Activated T-cell treated with anti-CD3 and anti-CD28 coated beads for 24 hours (primary cell): ENCODE measurements at places on chromosomes 6 and 20.

DNA sequence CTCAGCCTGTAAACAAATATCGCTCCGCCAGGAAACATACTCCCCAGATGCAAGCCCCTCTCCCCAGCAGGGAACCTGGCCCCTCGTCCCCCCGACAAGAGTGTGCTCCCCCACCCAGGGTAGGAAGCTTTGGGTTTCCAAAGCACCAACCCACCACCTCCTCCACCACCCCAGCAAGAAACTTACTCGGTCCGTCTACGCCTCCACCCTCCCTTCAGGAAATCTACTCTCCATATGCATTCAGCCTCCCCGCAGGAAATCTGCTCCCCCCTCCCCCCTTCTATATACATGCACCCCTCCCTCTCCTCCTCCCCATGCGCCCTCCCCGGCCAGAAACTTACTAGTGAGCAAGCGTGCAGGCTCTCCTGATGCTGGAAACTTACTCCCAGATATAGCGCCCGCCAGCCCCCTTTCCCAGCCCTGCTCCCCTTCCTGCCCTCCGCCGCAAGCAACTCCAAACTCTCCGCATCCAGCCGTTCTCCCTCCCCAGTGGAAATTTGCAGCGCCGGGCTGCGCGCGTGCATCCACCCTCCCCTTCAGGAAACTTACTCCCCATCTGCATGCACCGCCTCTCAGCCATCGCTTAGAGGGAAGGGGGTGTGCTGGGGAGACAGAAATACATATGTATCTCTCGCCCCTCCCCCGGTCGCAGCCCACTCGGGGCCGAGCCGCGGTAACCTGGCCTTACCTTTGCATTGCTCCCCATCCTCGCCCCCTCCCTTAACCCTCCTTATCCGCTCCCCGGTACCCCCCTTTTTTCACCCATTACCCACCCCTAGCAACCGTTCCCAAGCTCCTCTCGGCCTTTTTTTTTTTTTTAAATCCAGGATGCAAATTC is at the start of gene TRERF1:
TSS of gene TRERF1 (minus strand) at position 594 of the 838 bp plus-strand sequence. CDS start 182,336 bp downstream, outside the sequence.
- peak; percentile 35 for DNase-seq

DNA sequence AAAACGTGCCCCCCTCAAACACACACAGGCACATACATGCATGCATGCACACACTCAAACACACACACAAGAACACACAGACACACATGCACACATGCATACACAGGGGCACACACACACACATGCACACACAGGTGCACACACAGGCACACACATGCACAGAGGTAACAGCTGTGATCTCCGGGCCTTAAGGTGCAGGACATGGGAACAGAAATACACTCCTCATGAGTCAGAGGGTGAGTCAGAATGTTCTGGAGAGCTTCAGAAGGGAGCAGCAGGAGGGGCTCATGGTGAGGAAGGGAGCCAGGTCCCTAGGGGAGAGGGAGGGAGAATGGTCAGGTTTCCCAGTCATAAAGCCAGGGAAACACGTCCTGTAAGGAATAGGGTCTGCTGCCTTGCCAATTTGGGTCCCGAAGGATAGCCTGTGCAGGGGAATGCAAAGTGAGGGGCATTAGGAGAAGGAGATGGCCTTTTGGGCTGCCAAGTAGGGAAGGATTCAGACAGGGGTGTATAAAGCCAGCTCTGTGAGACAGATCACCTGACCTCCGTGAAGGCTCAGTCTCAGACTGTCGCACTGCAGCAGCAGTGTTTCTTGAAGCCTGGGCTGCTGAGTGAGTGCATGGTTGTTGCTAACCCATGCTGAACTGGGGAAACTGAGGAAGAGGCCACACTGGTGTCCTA is 123.9 kb downstream of the MAFB start:
- DNase-seq = no peak

- DNase-seq = no peak
Observed at GRCh38 chr20:8367689-8368088, 235.6 kb downstream of the PLCB1 start.

DNA sequence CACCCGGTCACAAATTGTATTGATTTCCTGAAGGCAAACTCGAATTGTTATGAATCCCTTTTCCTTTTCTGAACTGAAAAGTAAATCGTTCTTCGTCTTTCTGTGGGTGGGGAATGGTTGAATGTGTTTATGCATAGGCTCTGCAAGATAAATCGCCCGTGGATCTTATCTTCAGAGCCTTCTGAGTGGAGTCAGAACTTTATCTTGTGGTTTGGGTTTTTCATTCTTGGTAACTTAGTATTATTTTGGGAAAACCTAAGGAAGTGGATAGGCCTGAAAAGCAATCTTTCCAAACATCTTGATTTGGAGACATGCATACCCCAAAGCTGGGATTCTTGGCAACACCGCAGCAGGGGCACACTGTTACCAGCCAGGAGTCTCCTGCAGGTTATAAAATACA is 122.4 kb downstream of the MAP3K7 start:
- no peak for DNase-seq

GRCh38 chr20:32674362-32674789 is 635 bp upstream of the C20orf203 start:
- peak; percentile 55 for DNase-seq

- DNase-seq = no peak
Observed at GRCh38 chr6:19999319-20000191, 162.4 kb downstream of the ID4 start.

DNA sequence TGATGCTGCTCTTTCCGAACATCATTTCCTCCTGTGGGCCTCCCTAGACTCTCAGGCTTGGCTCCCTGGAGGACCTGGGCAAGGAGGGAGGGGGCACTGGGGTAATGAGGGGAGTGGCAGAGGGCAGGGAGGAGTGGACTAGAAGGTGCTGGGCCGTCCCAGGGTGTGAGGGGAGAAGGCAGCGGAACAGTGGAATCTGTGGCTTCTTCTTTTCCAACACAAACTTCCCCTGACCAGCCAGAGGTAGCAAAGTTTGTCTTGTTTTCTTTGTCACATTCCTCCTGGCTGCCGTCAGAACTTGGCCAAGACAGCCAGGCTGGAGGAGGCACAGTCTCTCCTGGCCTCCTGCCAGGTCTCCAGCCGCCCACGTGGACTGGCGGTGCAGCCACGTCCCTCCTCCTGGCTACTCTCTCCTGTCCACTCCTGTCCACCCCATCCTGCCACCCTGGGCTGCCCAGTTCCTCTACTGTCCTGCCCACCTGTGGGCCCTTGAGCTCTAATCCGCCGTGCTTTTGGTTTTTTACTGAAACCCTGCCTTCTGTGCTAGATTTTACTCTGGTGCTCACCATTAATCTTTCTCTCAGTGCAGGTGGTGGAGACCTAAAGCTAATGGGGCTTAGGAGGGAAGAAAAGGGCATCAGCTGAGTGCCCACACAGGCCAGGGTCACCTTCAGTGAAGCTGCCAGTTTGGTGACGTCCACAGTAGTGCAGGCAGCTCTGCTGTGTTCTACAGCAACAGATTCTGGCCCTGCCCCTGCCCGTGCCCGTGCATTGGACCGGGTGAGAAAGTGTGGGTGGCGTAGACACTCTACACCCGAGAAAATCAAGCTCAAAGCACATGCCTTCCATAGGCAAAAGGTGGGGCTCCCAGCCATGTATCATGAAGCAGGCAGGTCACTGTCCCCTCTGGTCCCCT is 2.8 kb upstream of the CDSN start:
- DNase-seq = no peak

GRCh38 chr20:6228302-6228843 is 105.5 kb upstream of the FERMT1 start:
- DNase-seq = no peak

DNA sequence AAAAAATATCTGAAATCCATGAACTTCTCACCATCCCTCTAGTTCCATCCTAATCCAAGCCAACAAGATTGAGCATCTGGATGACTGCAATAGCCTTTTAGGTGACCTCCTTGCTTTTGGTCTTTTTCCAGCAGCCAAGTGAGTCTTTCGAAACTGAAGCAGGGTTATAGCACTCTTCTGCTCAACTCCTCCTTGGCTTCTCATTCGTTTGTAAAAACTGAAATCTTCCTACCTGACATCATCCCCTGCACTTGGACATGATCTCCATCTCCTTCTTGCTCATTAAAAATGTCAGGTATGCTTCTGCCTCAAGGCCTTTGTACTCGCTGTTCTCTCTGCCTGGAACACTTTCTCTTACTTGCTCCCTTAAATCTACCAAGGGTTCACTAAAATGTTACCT is 46.0 kb downstream of the STX7 start:
- no peak for DNase-seq

GRCh38 chr6:73085443-73085871 is 139.8 kb downstream of the KHDC1L start:
- DNase-seq = no peak

DNA sequence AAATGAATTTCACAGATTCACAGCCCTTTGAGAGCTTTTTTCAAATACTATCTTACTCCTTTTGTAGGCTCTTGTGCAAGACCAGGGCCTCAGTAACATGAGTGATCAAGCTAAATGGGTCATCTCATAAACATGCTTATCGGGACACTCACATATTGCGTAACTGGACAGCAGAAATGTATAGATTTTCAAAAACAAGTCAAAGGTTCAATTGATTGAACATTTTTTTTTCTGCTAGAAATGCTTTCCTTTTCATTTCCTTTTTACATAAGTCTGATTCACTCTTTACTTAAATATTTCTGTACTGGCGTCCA is 8.7 kb upstream of the SALL4 start:
- DNase-seq = no peak

- DNase-seq = no peak
Observed at GRCh38 chr20:29741594-29741893, 1515.9 kb upstream of the DEFB115 start.

- no peak for DNase-seq
Observed at GRCh38 chr6:80742481-80742880, 636.0 kb downstream of the BCKDHB start.
